ENCODE measurements at places on chromosomes 6 and 20. TPM values are rescaled to one million over a fixed set of nuclear protein-coding genes. Genes with fewer than 3 reads are reported as not detected.

RSPH9 gene
- total RNA-seq: 0.28 TPM

ZC2HC1B gene
- total RNA-seq: not detected

OLIG3 gene
- total RNA-seq: not detected

RAD21L1 gene
- total RNA-seq: not detected

NUS1 gene
- total RNA-seq: 27.0 TPM

TRIM15 gene
- total RNA-seq: not detected

ME1 gene
- 44.2 TPM for total RNA-seq

BPIFB1 gene
- total RNA-seq: not detected

SLC17A9 gene
- not detected for total RNA-seq

TCP11 gene
- not detected for total RNA-seq

MROH8 gene
- 0.69 TPM for total RNA-seq

PNLDC1 gene
- not detected for total RNA-seq

SRSF12 gene
- total RNA-seq: 1.9 TPM

FAM83B gene
- not detected for total RNA-seq

SLC22A1 gene
- total RNA-seq: 1.7 TPM
